ENCODE measurements at places on chromosomes 1 and 21. TPM values are rescaled to one million over a fixed set of nuclear protein-coding genes. Genes with fewer than 3 reads are reported as not detected.

- no peak for DNase-seq
Measured at GRCh38 chr1:191174298-191174697, 696.6 kb upstream of the BRINP3 start.

DNA sequence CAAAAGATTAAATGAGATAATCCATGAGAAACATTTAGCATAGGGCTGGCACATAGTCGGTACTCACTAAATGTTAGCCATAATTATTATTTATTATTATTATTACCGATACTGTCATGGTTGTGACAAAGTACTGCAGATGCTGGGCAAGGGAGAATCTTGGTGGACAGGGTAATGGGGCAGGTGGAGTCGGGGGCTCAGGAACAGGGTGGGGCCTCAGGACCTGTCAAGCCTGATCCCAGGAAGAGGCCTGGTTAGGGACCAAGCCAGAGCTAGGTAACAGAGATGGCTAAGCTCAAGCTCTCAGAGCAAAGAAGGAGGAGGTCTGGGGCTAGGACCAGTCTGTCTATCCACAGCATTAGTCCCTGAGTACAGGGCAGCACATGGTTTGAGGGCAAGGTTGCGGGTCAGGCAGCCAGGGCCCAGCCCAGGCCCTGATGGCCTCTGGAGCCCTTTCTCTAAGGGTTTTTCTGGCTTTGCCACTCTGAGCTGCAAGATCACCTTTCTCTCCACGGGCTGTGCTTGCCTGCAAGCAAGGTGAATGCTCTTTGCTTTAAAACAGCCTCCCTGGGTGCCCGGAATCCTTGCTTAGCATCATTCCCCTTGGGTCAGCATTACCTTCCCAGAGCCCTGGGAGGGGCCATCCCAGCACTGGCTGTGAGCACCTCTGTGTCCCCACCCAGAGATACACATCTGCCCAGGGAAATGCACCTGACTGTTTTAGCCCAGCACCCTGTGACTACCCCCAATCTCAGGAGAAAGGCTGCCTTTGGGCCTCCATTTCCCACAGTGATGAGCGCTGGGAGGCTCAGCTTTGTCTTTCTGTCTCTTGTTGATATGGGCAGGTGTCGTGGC, 572.0 kb downstream of the PTPRU start:
- no peak for DNase-seq

HRNR gene
- not detected for total RNA-seq

- DNase-seq, result no peak
Measured at GRCh38 chr1:6302568-6302967, 41.7 kb upstream of the GPR153 start.

LRRC8D gene
- total RNA-seq, result 10.7 TPM

DNA sequence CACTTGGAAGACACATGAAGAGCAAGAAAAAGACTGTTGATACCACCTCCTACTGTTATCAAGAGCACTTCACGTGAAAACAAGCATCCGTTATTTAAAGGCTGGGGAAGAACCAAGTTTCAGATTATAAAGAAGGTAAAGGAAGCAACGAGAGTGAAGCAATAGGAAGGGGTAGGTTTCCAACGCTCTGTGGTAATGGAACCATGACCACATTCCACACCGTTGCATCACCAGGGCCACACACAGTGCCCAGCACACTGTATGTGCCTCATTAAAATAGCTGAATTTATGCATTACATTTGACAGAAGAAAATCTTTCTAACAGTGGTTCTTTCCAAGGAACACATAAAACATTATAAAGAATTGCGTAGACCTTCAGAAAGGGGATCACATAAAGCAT, 435.8 kb downstream of the MRPL39 start:
- DNase-seq, result no peak

DNA sequence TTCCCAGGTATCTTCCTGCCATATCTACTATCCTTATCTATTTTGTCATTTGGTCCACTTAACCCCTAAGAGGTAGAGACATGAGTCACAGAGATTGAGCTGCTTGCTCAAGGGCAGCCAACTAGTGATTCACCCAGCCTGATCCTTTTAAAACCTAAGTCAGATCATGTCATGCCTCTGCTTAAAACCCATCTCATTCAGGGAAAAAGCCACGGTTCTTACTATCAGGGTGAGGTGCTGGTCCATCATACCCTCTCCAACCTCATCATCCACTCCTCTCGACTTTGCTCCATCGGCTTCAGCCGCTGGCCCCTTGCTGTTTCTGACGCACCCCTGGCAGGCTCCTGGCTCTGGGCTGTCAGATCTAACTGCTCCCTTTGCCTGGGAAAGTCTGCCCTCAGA, 14.4 kb upstream of the PPP1R15B start:
- no peak for DNase-seq

DNA sequence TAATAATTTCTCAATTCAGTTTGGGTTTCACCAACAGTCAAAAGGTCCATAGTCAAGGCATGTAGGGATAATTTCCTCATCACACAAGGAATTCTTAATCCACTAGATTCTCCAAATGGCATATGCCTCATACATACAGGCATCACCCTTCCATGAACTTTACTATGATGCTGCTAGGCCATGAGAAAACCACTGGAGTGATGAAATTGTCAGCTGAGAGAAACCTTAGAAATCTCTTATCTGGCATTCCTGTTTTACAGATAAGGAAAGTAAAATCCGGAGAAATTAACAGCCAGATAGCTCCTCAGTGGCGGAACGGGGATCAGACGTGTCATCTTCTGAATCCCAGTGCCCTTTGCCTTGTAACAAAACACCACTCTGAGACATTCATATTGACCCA, 274.4 kb downstream of the NTNG1 start:
- no peak for DNase-seq

GRCh38 chr21:33951276-33952178, 35.9 kb upstream of the ATP5PO start:
- no peak for DNase-seq

DNA sequence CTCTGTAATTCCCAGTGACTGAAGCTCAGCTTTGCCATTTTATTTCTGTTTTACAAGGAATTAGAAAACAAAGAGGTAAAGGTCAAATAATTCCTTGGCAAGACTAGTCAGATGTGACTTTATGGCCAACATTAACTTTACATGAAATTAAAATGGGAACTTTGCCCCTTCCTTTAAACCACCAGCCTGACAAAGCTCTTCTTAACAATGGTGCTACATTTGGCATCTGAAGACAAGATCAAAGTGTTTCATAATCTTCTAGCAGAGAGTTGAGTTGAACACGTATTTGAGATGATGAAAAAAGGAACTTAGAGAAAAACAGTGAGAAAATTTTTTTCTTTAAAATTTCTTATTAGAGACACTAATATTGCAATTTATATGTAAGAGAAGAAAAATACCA, 193.8 kb downstream of the AK5 start:
- DNase-seq, result no peak

FGR gene
- 21.5 TPM for total RNA-seq

GRCh38 chr1:167486090-167486824, 32.1 kb downstream of the CD247 start:
- no peak for DNase-seq

- no peak for DNase-seq
Measured at GRCh38 chr1:233614173-233614742, 352 bp downstream of the KCNK1 start.

GRCh38 chr1:168772428-168773060, 43.5 kb upstream of the DPT start:
- DNase-seq, result no peak

- no peak for DNase-seq
Measured at GRCh38 chr21:39633770-39634181, 21.0 kb downstream of the B3GALT5 start.

GRCh38 chr1:178818416-178818815, 52.5 kb downstream of the ANGPTL1 start:
- no peak for DNase-seq

- no peak for DNase-seq
Measured at GRCh38 chr1:243917177-243917862, 67.3 kb upstream of the AKT3 start.

- DNase-seq, result no peak
Measured at GRCh38 chr1:184950906-184951305, 23.4 kb downstream of the NIBAN1 start.
